ENCODE measurements at places on chromosomes 13 and 19.

DNA sequence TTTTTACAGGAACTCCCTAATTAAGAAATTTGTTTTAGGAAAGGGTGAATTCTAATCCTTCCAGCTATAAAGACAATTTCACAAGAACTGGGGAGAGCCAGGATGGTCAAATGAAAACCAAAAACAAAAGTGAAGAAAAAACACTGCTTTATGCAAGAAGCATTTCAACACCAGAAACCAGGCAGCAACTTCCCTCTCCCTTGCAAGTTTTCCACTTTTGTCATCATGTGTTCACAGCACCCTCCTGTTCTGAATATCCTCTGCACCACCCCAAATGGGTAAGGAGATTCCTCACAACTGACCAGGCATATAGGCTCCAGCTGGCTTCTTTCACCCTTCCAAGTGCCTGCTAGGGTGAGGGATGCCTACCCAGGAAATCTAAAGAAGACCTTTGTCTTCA is 328.1 kb downstream of the TBC1D4 start:
- no peak for DNase-seq

DNA sequence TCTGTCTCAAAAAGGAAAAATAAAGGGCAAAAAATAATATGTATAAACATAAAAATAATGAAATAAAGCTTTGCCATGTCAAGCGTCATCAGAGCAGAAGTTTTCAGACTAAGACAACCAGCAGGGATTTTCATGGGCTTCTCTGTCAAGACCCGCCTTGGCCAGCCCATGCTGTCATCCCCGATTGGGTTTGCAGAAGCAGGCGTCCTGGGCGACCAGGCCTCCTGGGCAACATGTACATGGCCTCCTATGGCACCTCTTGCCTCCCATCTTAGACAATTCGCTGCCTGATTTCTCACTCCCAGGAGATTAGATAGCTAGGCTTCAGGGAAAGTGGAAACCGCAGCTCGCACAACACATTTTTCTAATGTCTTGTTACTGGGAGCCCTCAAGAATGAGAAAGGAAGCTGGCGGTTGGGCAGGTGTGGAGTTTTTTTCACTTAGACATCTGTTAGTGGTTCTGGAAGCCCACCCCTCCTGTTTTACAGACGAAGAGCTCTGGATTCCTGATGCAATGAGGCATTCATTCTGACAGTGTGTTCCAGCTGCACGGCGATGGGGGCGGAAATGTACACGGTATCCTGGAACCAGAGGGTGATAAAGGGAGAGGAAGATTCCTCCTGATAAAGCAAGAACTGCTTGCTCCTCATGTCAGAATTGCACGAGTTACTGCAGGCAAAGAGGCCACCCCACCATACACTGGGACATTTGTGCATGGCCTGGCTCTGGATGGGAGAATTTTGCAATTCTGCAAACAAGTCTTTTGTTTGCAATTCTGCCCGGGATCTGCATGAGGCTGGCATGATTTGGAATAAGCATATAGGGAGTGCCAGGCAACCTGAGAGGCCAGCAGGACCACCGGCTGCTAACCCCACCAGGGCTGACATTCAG is 47.4 kb upstream of the KATNAL1 start:
- DNase-seq, result no peak

GRCh38 chr13:60118696-60119400 is 44.9 kb downstream of the DIAPH3 start:
- no peak for DNase-seq

GRCh38 chr19:51123381-51123800 is 1.3 kb upstream of the SIGLEC9 start:
- peak; percentile 92 for DNase-seq

- DNase-seq, result no peak
Observed at GRCh38 chr19:47003611-47004465, 15.8 kb upstream of the NPAS1 start.

DNA sequence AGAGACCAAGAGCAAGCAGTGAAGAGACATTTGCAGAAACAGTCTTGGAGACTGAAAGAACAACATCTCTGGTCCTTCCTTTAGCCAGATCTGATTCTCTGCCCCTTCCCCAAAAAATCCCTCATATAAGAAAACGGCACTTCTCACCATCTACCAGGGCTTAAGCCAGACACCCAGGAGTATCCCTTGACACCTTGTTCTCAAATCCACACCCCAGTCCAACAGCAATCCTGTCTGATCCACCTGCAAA is 1.7 kb upstream of the PLEKHG2 start:
- DNase-seq, result no peak
